Chondrocyte (in vitro differentiated cells): ENCODE measurements at places on chromosomes 7 and 10. TPM values are rescaled to one million over a fixed set of nuclear protein-coding genes. Genes with fewer than 3 reads are reported as not detected.
A peak's percentile ranks its signal among the peaks of the same experiment; 100 is the strongest.

DNA sequence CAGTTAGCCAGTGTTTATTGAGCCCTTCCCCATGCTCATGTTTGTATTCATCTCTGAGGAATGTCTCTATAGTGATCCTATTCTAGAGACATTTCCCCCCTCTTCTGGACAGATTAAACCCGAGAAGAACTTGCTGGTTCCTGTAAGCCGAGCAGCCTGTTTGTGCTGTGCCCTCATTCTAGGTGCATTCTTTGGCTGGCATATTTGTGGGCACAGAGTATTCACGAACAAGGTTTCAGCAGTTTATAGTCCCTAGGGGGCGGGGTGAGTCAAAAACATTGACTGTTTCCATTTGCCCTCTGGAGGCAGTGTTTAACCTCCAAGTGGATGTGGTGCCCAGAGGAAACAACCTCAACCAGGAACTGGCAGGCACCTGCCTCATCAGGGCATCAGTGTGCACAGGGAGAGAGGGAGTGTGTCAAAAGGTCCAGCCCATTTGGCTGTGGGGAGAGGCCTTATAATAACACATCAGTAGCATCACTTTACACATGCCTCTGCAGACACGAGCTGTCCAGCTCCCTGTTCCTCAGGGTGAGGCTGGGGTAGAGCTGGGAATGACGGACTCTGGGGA, 273.3 kb upstream of the LRGUK start:
- H3K4me3 ChIP-seq = no peak overlapping the region
- peak overlapping the region; percentile 79 for H3K27ac ChIP-seq
- no peak for DNase-seq
- H3K36me3 ChIP-seq = no peaks in the 10 kb centered on the region
- H3K4me1 ChIP-seq = peaks cover 32% of the 10 kb centered on the region
- no peaks in the 10 kb centered on the region for H3K27me3 ChIP-seq

GRCh38 chr7:156896388-156897022, 3.5 kb upstream of the LMBR1 start:
- H3K4me1 ChIP-seq = peaks cover 19% of the 10 kb centered on the region
- no peaks in the 10 kb centered on the region for H3K36me3 ChIP-seq
- H3K27me3 ChIP-seq = no peaks in the 10 kb centered on the region
- no peak for DNase-seq
- H3K4me3 ChIP-seq = no peak overlapping the region
- H3K27ac ChIP-seq = no peak overlapping the region

DNA sequence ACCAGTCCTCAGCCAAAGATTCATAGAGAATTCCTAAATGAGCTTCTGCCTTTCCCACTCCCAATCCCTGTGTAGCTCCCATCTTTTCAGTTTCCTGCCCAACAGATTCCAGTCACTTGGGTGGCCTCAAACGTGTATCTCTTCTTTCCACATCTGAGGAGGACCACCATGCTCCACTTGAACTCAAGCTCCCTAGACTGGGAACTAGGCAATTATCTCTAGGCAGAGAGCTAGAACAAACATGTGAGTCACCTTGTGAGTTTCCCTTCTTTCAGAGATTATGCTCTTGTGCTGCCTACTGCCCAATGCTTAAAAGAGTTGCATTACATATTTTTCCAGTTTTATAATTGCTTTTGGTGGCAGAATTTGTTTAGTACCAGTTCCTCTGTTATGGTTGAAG, 178.0 kb downstream of the MDFIC start:
- H3K4me3 ChIP-seq = no peak overlapping the region
- peaks cover 11% of the 10 kb centered on the region for H3K4me1 ChIP-seq
- DNase-seq = no peak
- H3K27me3 ChIP-seq = no peaks in the 10 kb centered on the region

GRCh38 chr7:30139836-30140384, 5.1 kb downstream of the MTURN start:
- H3K4me3 ChIP-seq = no peak overlapping the region
- H3K27me3 ChIP-seq = no peaks in the 10 kb centered on the region
- no peak for DNase-seq
- no peaks in the 10 kb centered on the region for H3K36me3 ChIP-seq

GRCh38 chr7:46534664-46535588, 613.9 kb upstream of the IGFBP3 start:
- H3K4me1 ChIP-seq = peaks cover 43% of the 10 kb centered on the region
- peak overlapping the region; percentile 75 for H3K27ac ChIP-seq
- H3K27me3 ChIP-seq = no peaks in the 10 kb centered on the region
- no peaks in the 10 kb centered on the region for H3K36me3 ChIP-seq

DNA sequence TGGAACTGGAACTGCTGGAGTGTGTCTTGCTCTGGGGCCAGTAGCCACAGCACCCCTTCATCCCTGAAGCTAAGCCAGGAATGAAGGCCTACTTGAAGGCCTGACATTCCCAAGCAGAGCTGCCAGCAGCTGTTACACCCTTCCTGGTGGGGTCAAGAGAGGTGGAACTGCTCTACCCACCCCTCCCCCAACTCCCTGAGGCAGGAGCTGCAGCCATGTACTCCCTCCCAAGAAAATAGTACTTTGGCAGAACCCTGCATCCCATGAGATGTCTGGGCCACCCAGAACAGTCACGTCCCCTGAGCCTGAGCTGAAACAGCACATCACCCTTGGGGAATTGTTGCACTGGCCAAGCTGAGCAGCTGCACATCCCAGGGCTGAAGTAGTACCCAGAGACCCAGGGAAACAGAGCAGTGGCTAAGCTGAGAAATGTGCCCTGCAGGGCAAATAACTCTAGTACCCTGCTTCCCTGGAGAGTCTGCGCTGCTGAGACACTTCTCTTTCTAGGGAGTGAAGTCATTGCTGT, 63.4 kb upstream of the PLA2G12B start:
- peak overlapping the region; percentile 36 for H3K27ac ChIP-seq
- H3K4me3 ChIP-seq = no peak overlapping the region
- H3K27me3 ChIP-seq = no peaks in the 10 kb centered on the region
- H3K36me3 ChIP-seq = peaks cover 22% of the 10 kb centered on the region

DNA sequence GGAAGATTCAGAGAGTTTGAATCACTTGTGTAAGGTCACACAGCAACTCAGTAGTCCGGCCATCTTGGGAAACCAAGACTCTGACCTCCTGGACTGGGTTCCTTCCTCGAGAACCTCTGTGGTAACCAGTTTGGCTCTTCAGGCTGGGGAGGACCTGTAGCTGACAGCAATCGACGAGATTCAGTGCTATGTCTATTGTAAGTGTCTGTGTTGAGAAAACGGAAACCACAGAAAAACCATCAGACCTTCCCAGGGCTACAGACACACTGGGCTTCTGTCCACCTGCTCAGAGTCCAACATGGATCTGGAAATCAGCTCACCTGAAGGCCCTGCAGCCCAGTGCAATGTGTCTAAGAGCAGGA, 403.7 kb downstream of the RPS24 start:
- no peak for DNase-seq
- H3K4me3 ChIP-seq = no peak overlapping the region
- H3K27me3 ChIP-seq = peaks cover 14% of the 10 kb centered on the region
- H3K36me3 ChIP-seq = no peaks in the 10 kb centered on the region
- H3K4me1 ChIP-seq = peaks cover 6% of the 10 kb centered on the region

DNA sequence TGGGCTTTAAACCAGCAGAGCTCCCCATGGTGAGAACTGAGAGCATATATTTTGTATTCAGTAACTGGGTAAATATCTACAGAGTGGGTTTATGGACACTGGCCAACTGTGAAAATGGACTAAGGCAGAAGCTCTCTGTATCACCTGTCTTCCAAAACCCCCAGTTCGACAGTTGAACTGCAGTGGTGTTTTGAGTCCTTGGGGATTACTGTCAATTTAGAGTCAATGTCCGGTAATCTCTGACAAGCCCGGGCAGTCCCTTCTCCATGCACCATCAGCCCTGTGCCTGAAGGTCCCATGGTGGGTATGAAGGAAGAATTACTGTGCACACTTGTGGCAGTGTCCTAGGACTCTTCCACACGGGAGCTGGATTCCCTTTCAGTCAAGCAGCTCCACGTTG, 235.0 kb downstream of the CCSER2 start:
- no peak for DNase-seq
- H3K4me3 ChIP-seq = no peak overlapping the region
- peaks cover 26% of the 10 kb centered on the region for H3K27me3 ChIP-seq
- H3K36me3 ChIP-seq = no peaks in the 10 kb centered on the region

GRCh38 chr10:106931159-106931852, 233.2 kb downstream of the SORCS1 start:
- no peak for DNase-seq
- no peaks in the 10 kb centered on the region for H3K27me3 ChIP-seq
- H3K4me1 ChIP-seq = no peaks in the 10 kb centered on the region

DNA sequence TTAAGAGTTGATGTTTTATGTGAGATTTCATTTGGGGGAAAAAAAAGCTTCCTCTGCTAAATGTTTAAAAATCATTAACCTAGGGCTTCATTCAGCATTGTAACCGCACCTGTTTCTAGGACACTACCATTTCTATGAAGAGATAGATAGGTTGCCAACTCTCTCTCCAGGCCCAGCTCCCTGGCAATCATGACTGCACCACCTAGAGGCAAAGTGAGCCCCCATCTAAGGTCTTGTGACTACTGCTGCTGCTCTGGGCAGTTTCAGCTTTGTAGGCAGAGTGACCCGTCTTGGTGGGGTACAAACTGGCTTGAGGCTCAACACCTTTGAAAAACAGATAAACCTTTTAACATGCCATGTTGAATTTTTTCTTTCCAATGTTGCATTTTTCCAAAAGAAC, 27.3 kb upstream of the MRC1 start:
- no peaks in the 10 kb centered on the region for H3K36me3 ChIP-seq
- no peak overlapping the region for H3K4me3 ChIP-seq
- H3K27me3 ChIP-seq = no peaks in the 10 kb centered on the region
- DNase-seq = no peak

GRCh38 chr10:62911210-62911963, 95.2 kb upstream of the EGR2 start:
- DNase-seq = no peak
- no peak overlapping the region for H3K4me3 ChIP-seq
- H3K27ac ChIP-seq = no peak overlapping the region
- peaks cover 16% of the 10 kb centered on the region for H3K4me1 ChIP-seq
- H3K36me3 ChIP-seq = no peaks in the 10 kb centered on the region

- no peaks in the 10 kb centered on the region for H3K27me3 ChIP-seq
- H3K4me3 ChIP-seq = no peak overlapping the region
- H3K27ac ChIP-seq = no peak overlapping the region
- peaks cover 5% of the 10 kb centered on the region for H3K36me3 ChIP-seq
- H3K4me1 ChIP-seq = peaks cover 23% of the 10 kb centered on the region
These were observed 4.8 kb downstream of the SLC25A28 start for GRCh38 chr10:99615426-99615825.

GRCh38 chr10:3136763-3137611, 35.6 kb downstream of the PITRM1 start:
- no peak overlapping the region for H3K4me3 ChIP-seq
- H3K36me3 ChIP-seq = peaks cover 55% of the 10 kb centered on the region
- H3K4me1 ChIP-seq = peaks cover 21% of the 10 kb centered on the region
- no peak for DNase-seq
- no peaks in the 10 kb centered on the region for H3K27me3 ChIP-seq

GRCh38 chr7:158439035-158439434, 148.6 kb downstream of the PTPRN2 start:
- peaks cover 15% of the 10 kb centered on the region for H3K27me3 ChIP-seq
- no peaks in the 10 kb centered on the region for H3K4me1 ChIP-seq
- DNase-seq = no peak
- no peak overlapping the region for H3K27ac ChIP-seq

DNA sequence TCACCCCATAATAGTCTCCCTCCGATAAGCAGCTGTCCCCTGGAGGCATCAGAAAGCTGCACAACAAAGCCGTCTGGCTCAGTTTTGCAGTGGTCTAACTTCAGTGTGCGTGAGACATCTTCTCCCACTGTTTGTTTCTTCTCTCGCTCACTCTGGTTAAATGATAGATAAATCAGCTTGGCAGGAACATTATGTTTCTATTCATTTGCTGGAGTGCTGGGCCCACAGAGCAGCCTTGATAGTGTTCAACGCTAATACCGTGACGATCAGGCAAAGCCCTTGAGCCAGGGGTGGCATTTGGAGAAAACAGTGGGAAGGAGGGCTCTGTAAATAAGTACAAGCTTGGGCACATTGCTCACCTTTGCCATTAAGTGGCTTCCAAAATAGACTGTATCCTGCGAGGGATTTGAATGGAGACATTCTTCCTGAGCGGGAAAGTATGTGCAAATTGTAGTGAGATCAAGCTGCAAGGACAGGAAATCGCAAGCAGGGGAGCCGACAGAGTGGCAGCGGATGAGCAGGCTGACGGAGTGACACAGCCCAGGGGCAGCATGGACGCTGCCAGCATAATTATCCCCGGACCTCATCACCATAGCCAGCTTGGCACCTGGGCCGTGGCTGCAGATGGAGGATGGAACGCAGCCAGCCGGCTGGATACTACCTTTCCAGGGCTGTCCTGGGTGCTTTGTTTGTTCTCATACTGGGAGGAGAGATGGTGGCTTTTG, 256.8 kb upstream of the FZD8 start:
- no peak for DNase-seq
- peaks cover 44% of the 10 kb centered on the region for H3K4me1 ChIP-seq
- no peak overlapping the region for H3K27ac ChIP-seq
- no peaks in the 10 kb centered on the region for H3K36me3 ChIP-seq
- no peak overlapping the region for H3K4me3 ChIP-seq

GRCh38 chr7:96388166-96388565, 66.3 kb upstream of the SLC25A13 start:
- peaks cover 18% of the 10 kb centered on the region for H3K4me1 ChIP-seq
- H3K4me3 ChIP-seq = no peak overlapping the region
- no peak for DNase-seq
- no peaks in the 10 kb centered on the region for H3K27me3 ChIP-seq
- no peaks in the 10 kb centered on the region for H3K36me3 ChIP-seq
- peak overlapping the region; percentile 89 for H3K27ac ChIP-seq

DNA sequence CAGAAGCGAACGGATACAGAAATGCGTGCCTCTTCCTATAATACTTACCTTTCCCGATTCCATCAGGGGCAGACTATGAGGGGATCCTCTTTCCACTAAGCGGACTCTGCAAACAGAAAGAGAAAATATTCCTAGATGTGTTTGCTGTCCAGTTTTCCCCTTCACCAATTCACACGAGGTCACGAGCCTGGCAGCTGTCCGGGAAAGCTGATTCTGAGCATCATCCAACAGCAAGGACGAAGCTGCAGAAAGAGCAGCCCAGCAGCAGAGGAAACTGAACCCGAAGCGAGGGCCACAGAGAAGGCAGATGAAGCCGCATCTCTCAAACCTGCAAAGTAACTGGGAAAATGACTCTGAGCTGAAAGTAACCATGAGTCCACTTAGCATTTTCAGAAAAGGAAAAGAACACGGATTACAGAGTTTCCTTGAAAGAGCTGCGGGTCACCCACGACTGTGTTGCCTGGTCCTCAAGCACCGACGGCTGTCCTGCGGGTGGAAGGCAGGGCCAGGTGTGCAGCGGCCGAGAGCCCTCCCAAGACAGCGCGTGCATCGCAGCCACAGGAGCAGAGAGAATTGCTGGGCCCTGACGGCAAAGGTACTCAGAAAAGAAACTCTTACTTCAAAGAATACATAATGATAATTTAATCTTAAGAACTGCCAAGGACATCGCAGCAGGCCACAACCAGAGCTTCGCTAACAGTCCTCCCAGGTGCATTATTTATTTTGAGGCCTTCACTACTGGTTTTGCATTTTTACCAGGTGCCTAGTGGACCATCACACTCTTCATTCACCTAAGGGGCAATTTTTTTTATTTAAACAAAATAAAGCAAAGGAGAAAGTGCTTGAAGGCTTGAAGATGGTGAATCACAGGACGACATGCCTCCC, 153.3 kb downstream of the ZMYND11 start:
- peaks cover 42% of the 10 kb centered on the region for H3K36me3 ChIP-seq
- DNase-seq = no peak
- no peak overlapping the region for H3K4me3 ChIP-seq
- H3K27ac ChIP-seq = peak overlapping the region; percentile 79
- peaks cover 28% of the 10 kb centered on the region for H3K4me1 ChIP-seq

Gene GHRHR
- not detected in 3 replicates for total RNA-seq

Gene SPDYE1
- not detected in 3 replicates for total RNA-seq

Gene CHCHD3
- 41.8 to 45.6 TPM (median 42.6 TPM) in 3 replicates for total RNA-seq

Gene KIAA1549
- 4.7 to 9.2 TPM (median 8.5 TPM) in 3 replicates for total RNA-seq

Gene MCM10
- total RNA-seq = 2.2 to 13.9 TPM (median 3.7 TPM) in 3 replicates

Gene CLDN3
- total RNA-seq = 0.32 TPM in 1 of 3 replicates, not detected in the others

Gene NSUN5
- total RNA-seq = 15.2 to 16.3 TPM (median 15.5 TPM) in 3 replicates
